Activated CD4-positive, CD25-positive, alpha-beta regulatory T cell (primary cell): ENCODE measurements at places on chromosomes 12 and 14.

GRCh38 chr12:114685869-114686268 lies 1.9 kb upstream of the TBX3 start:
- DNase-seq, result no peak

DNA sequence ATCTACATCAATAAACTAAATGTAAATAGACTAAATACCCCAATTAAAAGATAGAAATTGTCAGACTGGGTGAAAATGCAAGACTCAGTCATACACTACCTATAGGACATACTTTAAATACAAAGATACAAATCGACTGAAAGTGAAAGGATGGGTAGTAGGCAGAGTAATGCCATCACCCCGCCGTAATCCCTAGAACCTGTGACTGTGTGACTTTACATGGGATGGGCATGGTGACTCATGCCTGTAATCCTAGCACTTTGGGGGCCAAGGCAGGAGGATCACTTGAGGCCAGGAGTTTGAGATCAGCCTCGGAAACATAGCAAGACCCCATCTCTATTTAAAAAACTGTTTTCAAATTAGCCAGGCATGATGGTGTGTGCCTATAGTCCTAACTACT lies 2.6 kb upstream of the EVL start:
- DNase-seq, result no peak

- no peak for DNase-seq
These were observed 518 bp downstream of the GSKIP start for GRCh38 chr14:96363751-96364336.

GRCh38 chr12:51932218-51933076 lies 19.1 kb upstream of the ACVR1B start:
- DNase-seq, result no peak

DNA sequence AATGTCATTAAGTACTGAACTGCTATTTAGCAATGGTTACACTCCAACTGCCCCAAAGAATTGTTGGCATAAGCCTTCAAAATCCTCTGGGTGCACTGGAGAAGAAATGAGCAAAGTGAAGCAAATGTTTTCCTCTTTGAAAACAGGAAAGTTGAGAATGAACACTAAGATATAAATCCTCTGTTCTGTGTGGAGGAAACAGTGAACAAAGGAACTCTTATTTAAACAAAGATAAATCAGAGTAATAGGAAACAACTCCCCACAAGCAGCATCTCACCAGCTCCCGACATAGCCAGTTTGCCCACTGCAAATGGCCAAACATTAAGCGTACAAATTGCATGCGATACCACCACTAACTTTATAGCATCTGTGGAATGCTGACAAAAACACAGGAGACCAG lies 54.0 kb downstream of the BCAT1 start:
- no peak for DNase-seq

- no peak for DNase-seq
These were observed 130.4 kb downstream of the DICER1 start for GRCh38 chr14:95026851-95027463.

- DNase-seq, result no peak
These were observed 39.9 kb upstream of the G2E3 start for GRCh38 chr14:30518867-30519560.

GRCh38 chr12:131539381-131539780 lies 171.5 kb upstream of the SFSWAP start:
- no peak for DNase-seq

DNA sequence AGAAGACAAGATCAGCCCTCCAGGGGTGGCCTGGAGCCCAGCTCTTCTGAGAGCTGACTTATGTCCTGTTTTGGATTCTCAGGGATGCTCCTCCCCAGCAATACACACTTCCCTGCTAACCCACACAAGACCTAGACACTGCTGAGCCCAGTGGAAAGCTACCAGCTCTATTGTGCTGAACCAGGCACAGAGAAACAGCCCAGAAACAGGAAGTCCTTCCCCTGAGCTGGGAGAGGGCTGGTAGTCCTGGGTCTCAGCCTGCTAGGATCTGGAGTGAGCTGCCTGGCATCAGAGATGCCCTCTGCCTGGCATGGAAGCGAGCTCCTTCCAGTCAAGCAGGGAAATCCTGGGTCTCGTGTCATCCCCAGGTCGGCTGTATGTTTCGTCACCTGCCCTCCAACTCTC lies 1.2 kb upstream of the LAG3 start:
- DNase-seq, result no peak

- DNase-seq, result no peak
These were observed 35.7 kb upstream of the ACTN1 start for GRCh38 chr14:69014829-69015259.

DNA sequence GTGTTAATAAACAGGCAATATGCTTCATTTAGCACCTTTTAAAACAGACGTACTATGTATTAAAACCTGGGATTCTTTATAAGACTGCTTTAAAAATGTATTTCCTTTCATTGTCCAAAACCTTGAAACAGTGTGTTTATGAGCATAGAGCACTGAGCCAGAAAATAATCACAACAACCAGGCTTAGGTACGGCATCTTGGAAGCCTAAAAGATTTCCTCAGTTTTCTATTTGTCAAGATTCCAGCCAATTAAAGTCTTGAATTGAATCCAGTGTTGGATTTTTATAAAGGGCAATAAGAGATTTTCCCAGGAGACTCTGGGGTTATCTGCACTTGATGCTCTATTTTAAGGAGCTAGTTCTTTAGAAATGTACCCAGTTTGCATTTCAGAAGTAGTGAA lies 80.3 kb downstream of the GRIP1 start:
- no peak for DNase-seq
